Activated T-helper 9 cell treated with anti-CD3 and anti-CD28 coated beads, Interleukin-2, amount 50 U/mL, for 16 hours (primary cell): ENCODE measurements at places on chromosomes 16 and 17.
A peak's percentile ranks its signal among the peaks of the same experiment; 100 is the strongest.

GRCh38 chr17:56548661-56549060, 44.8 kb upstream of the NOG start:
- DNase-seq, result no peak

GRCh38 chr17:78724544-78724943, 57.5 kb downstream of the CYTH1 start:
- DNase-seq, result no peak

- no peak for DNase-seq
Observed at GRCh38 chr16:87017371-87018012, 299.7 kb downstream of the C16orf95 start.

GRCh38 chr17:48753794-48754499, 25.4 kb upstream of the HOXB13 start:
- no peak for DNase-seq

GRCh38 chr16:54936979-54937670, 6.5 kb downstream of the IRX5 start:
- DNase-seq, result no peak

DNA sequence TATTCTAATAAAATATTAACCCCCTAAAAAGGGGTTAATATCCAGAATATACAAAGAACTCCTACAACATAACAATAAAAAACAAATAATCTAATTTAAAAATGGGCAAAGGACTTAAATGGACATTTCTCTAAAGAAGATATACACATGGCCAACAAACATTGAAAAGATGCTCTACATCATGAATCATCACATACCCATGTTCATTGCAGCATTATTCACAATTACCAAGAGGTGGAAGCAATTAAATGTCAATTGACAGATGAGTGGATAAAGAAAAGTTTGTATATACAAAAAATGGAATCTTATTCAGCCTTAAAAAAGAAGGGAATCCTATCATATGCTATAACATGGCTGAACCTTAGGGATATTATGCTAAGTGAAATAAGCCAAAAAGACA, 36.8 kb downstream of the CPD start:
- DNase-seq, result no peak

DNA sequence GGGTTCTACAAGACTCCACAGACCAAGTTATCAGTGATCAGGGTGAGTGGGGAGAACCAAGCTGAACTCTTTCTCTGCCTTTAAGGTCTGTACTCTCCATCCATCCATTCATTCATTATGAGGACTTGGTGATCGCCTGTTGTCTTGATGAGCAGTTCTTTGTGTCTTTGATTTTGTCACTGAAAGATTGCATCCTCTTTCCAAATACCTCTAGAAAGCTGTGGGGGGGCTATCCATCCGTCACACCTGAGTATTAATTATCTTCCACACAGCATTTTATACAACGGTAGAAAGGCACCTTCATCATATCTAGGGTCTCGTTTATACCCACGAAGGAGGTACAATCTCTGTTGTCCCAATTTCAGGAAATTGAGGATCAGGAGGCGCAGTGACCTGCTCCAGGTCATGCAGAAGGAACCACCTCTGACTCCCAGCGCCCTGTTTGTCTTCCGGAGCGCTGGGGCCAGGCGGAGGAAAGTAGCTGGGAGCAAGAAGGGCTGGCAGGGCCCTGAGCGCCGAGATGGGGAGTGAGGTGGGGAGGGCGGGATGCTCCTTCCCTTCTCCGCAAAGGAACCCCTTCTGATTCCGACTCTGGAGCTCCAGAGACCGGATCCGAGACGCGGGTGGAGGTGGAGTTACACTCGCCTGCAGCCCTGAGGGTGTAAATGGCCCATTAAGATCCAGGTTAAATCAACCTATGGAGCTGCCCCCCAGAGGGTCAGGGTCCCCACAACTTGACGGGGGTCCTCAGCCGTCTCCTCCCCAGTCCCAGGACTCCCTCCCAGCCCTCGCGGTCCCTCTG, 605 bp upstream of the ABAT start:
- no peak for DNase-seq

- no peak for DNase-seq
Observed at GRCh38 chr17:50487213-50488096, 8.8 kb downstream of the RSAD1 start.

DNA sequence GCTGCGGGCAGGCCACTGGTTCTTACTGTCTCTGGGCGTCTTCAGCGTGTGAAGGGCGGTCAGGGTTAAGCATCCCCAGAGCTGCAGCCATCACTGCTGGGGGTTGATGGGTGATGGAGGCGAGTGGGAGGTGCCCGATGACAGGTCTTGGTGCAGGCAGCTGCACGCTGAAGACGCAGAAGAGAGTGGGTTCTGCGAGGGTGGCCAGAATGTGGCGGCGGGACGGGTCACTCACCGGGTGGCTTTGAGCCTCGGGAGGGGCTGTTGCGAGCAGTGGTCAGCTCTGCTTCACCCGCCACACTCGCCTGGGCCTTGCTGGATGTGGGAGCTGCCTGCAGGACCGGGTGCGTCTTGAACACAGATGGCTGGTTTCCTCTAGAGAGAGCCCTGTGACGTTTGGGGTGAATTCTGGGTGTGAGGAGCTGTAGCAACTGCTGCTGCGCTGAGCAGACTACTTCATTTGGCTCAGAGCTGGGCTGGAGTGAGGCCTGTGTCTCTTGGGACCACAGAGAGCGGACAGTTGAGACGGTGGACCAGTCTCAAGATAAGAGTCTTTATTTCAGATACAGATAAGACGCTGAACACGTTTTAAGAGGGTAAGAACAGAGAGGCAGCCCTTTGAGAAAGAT, 44.6 kb upstream of the ZNF750 start:
- no peak for DNase-seq

DNA sequence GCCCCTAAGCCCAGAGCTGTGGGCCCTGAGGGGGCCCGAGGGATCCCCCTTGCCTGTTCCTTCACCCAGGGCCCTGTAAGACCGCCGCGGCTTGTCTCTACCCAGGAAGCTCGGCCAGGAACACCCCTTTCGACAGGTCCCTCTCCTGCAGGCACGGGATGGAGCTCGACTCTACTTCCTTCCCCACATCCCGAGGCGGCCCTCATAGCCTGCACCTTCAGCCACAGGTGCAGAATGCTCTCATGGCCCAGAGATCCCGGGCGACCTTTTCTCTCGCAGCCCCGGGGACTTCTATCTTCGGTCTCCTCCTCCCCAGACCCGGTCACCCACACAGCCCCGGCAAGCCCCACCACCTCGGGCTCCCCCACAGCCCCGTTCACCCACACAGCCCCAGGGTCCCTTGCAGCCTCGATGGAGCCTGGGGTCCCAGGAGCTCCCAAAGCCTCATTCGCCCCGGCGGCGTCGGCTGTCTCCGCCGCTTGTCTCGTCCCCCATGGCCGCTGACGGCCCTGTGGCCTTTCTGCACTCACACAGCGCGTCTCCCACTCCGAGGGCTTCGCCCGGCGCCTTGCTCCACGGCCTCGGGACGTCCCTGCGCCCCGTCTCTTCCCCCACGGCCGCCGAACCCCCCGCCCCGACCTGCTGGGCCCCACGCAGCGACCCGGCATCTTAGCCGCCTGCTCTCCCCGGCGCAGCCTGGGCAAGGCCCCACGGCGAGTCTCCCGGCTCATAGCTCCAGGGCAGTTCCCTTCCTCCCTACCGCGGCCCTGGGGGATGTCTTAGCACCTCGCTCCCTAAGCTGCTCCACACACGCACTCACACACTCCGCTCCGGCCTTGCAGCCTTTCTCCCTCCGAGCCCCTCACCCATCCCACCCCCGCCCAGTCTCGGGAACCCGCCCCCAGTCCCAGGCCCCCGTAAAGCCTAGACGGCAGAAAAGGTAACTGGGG, 650 bp downstream of the KIAA0753 start:
- DNase-seq, result no peak

DNA sequence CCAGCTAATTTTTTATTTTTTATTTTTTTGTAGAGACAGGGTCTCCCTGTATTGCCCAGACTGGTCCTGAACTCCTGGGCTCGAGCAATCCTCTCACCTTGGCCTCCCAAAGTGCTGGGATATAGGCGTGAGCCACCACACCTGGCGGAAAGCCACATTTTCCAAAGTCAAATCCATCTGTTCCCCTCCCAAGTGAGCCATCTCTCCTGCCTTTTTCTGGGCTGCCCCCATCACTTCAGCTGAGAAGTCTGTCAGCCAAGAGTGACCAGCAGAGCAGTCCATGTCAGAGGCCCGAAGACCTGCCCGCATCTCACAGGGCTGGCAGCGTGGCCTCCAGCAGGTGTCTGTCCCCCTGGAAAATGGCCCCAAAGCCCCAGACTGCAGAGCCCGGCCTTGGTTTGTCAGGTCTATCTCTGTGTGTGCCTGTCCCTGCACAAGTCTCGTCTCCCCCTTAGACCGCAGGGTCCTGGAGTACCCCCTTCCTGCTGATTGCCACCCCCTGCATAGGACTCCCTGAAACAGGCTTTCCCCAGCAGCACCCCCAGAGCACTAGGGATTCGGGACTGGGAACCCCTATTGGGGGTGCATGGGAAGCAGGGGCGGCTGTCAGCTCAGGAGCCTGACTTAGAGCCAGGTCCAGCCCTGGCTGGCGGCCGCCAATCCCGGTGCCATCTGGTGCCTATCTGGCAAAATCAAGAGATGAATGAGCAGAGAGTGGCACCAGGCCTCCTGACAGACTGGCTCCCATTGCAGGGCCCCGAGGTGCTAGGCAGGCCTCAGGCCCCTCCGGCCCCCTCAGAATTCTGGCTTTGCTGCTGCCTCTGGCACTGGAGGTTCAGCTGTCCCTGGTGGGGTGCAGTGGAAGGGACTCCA, 7.8 kb downstream of the TTYH2 start:
- no peak for DNase-seq

- DNase-seq, result no peak
Observed at GRCh38 chr16:84330685-84331050, 36.0 kb downstream of the WFDC1 start.

DNA sequence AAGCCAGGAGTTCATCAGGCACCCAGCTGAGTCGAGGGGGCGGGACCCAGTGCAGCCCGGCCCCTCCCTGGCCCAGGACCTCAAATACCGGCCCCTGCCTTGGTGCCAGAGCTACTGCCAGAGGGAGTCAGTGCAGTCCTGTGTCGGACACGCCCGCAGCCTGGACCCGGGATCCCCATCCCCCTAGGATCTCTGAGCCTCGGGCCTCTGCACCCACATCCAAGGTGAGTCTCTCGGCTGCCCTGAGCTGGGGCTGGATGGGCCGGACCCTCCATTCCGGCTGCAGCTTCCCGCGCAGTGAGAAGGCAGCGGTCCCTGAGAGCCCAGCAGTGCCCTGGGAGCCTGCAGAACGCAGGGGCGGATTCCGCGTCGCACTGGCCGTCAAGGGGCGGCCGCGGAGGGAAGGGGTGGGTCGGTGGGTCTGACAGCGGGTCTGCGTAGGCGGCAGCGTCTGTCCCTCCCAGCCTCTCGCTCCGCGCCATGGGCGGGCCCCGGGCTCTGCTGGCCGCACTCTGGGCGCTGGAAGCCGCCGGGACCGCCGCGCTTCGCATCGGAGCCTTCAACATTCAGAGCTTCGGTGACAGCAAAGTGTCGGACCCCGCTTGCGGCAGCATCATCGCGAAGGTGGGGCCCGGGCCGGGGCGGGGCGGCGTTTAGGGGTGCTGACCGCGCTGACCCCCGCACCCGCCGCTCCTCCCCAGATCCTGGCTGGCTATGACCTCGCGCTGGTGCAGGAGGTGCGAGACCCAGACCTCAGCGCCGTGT, at the start of gene DNASE1L2:
Gene DNASE1L2 (plus strand): TSS at position 108 of the 765 bp plus-strand sequence. CDS start 373 bp downstream, at position 481.
- DNase-seq, result no peak

DNA sequence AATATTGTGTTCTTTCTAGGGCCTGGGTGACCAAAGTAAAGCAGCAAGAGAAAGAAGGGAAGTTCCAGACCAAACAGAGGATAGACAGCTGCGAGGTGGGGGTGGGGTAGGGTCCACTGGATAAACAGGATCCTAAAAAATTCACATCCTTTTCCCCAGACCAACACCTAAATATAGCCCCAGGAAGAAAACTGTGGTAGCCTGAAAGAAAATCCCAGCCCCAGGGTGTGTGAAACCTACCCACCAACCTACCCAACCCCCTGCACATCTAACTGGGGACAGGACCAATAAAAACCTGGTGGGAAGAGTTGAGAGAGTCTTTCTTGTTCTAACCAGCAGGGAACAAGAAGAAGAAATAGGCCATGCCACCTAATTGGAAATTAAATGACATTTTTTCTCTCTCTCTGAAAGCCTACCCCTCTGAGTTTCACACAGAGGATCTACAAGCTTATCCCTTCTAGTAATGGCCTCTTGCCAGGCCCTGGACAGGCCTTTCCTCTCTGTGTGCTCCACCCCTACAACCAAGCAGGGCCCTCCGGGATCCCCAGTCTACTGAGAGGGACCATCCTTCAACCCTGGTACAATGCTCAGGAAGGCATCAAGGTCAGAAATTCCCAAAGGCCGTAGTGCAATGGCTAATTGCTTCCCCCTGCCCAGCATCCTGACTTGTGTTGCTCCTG, 12.0 kb downstream of the MYO18A start:
- DNase-seq, result no peak

- DNase-seq, result no peak
Observed at GRCh38 chr17:82967268-82968032, 112.0 kb upstream of the METRNL start.

DNA sequence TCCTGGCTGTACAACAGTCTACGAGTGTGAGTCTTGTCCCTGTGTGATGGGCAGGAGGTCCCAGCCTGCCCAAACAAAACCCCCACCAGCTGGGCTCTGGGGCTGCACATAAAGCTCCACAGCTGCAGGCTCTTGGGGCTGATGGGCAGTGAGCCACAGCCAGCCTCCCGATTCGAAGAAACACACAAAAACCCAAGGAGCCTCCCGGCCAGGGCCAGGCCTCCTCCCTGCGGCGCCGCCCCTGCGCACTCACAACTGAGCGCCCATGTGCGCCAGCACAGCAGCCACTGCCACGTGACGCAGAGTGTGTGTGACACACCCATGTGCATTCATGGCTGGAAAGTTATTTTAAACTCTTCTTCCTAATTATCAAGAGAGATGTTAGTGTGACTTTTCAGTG, 30.6 kb upstream of the FAAP100 start:
- DNase-seq, result no peak

DNA sequence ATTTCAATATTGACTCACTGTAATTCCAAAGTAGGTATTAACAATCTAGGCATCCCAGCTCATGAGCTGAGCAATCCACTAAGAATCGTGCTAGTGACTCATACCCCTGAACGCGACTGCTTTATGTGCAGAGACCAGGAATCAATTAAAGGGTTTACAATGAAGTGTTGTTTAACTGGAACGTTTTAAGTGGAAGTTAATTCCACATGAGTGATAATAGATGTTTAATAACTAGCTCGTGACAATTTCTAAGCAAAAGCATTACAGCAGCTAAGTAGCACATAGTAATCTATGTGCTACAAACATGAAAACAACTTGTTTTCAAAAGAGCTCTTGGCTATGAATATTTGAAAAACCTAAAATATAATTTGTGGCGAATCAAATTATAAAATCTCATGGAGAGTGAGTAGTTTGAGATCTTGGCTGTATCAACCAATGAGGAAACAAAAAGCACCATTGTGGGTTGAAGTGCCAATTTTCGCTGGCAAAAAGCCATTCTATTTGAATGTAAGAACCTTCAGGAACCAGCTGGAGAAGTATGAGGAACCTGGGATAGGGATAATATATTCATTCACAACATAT, 9.4 kb downstream of the GJC1 start:
- DNase-seq, result no peak

- peak; percentile 39 for DNase-seq
Observed at GRCh38 chr16:46972429-46973206, 856 bp downstream of the DNAJA2 start.
